Suprapubic skin (tissue), 4 donors: ENCODE measurements at places on chromosomes 7 and 10. TPM values are rescaled to one million over a fixed set of nuclear protein-coding genes. Genes with fewer than 3 reads are reported as not detected.

- H3K27ac ChIP-seq = no peak overlapping the region
- H3K4me3 ChIP-seq = no peak overlapping the region
- no peaks in the 10 kb centered on the region for H3K36me3 ChIP-seq
- no peaks in the 10 kb centered on the region for H3K4me1 ChIP-seq
- no peaks in the 10 kb centered on the region for H3K27me3 ChIP-seq
Observed at GRCh38 chr7:124959676-124960075, 30.1 kb upstream of the POT1 start.

DNA sequence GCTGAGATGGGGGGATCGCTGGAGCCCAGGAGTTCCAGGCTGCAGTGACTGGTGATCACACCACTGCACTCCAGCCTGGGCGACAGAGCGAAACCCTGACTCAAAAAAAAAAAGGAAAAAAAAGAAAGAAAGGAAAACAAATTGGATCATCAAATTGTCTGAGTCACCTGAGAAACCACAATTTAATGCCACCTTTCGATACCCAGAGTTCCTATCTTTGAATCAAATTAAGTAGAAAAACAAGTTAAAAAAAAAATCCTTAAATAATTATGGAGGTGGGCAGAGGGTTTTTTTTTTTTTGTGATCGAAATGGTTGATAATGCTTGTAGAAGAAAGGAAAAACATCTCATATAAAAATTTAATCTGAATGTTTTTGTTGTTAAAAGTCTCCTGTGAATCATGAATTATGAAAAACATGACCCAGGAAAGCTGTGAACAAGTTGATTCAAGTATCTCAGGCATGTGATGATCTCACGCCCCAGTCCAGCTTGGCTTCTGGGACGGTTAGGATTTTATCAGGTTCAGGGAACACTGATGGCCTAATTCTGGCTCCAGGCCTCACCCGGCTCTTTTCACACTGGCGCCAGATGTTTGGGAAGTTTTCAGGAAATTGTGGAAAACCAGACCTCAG is 25.3 kb upstream of the CUX1 start:
- H3K27me3 ChIP-seq = peaks cover under 1% of the 10 kb centered on the region
- H3K27ac ChIP-seq = no peak overlapping the region
- no peak overlapping the region for H3K4me3 ChIP-seq
- H3K36me3 ChIP-seq = no peaks in the 10 kb centered on the region
- peaks cover 7% of the 10 kb centered on the region for H3K4me1 ChIP-seq

The ZP3 gene
- total RNA-seq = 30.4 TPM

GRCh38 chr10:99435986-99436638 is 5.7 kb upstream of the GOT1 start:
- no peak overlapping the region for H3K4me3 ChIP-seq
- peaks cover 18% of the 10 kb centered on the region for H3K4me1 ChIP-seq
- no peaks in the 10 kb centered on the region for H3K36me3 ChIP-seq
- no peaks in the 10 kb centered on the region for H3K27me3 ChIP-seq
- H3K27ac ChIP-seq = no peak overlapping the region
- DNase-seq = no peak
